ENCODE measurements at places on chromosomes 16 and 17. TPM values are rescaled to one million over a fixed set of nuclear protein-coding genes. Genes with fewer than 3 reads are reported as not detected.

Gene SAT2
- 69.7 TPM for total RNA-seq

Gene GSE1
- 80.8 TPM for total RNA-seq

Gene CLEC10A
- 3.7 TPM for total RNA-seq

Gene PLA2G10
- total RNA-seq: not detected

Gene NUDT21
- total RNA-seq: 38.1 TPM

Data from vagina (tissue), 2 donors.